Natural killer cell (primary cell): ENCODE measurements at places on chromosomes 7 and 10. TPM values are rescaled to one million over a fixed set of nuclear protein-coding genes. Genes with fewer than 3 reads are reported as not detected.

Gene RADIL
- not detected for total RNA-seq

DNA sequence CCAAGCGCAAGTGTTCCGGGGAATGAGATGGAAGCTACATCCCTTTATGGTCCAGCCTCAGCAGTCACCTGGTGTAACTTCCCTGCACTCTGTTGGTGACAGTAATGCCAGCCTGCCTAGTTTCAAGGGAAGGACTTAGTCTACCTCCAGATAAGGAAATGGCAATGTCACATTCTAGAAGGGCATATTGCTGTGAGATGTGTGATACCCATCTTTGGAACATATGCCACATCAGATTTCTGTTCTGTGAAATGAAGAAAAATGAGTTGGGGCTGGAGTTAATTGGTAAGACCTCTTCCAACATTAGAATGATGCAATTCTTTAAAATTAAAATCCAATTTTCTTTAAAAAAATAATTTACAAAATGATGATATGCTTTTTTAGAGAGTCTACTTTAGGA, 212.0 kb downstream of the LRMDA start:
- no peak for DNase-seq

Gene NPTX2
- not detected for total RNA-seq

Gene AKR1C3
- 137 TPM for total RNA-seq

DNA sequence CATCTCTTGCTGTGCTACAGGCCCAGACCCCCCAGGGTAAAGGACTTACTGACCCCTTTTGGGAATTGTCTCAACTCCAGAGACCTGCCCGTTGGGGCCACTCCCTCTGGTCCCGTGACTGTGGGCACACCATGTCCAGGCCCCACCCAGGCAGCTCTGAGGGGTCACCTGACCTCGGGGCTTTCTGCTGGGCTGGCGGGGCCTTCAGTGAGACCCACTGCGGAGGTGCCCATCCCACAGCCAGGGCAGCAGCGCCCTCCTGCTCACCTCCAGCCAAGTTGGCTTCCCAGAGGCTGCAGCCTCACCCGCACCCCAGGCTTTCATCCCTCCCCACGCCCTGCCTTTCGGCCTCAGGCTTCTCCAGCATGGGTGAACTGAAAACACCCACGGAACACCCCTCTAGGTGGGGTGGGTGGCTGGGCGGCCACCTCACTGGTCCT, 147.2 kb downstream of the DNAJB6 start:
- DNase-seq = no peak

Gene LIPN
- total RNA-seq = 0.83 TPM

- DNase-seq = no peak
Observed at GRCh38 chr7:127879942-127880341, 151.3 kb downstream of the LRRC4 start.

Gene SPOCK2
- total RNA-seq = 329 TPM

Gene WIPF3
- not detected for total RNA-seq

Gene TMEM184A
- 0.14 TPM for total RNA-seq

DNA sequence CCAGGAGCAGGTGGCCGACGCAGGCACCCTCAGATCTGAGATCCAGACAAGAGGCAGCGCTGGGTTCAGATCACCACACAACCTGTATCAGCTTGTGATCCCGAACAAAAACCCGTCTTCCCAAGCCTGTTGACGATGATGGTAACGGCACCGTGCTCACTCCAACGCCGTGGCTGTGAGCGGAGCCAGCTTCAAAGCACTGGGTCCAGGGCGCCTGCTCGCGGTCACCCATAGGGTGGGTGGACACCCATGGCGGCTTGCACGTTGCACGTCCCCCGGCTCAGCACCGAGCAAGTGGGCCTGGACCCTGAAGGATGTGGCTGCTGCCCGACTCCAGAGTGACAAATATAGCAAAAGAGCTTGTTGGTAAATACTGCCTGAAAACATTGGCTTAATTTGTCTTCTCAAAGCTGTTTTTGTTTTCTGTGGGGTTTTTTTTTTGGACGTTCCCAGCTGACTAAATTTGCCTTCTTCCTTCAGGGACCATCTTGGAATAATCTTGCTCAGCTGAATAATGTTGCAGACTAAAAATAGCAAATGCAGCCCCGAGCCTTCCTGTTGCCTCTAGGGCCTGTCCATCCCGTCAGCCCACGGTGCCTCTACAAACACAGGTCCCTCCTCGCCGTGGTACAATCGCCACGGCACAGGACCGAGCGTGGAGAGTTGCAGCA, 41.0 kb downstream of the FOXK1 start:
- DNase-seq = no peak

- DNase-seq = no peak
Observed at GRCh38 chr7:48351900-48352299, 180.6 kb downstream of the ABCA13 start.

GRCh38 chr7:142908921-142909890, 23.7 kb upstream of the TRPV6 start:
- DNase-seq = no peak

Gene TRRAP
- 62.4 TPM for total RNA-seq

Gene MOGAT3
- total RNA-seq = not detected

GRCh38 chr7:138784692-138785091, 13.1 kb upstream of the TMEM213 start:
- no peak for DNase-seq

Gene CALD1
- total RNA-seq = 1.0 TPM

DNA sequence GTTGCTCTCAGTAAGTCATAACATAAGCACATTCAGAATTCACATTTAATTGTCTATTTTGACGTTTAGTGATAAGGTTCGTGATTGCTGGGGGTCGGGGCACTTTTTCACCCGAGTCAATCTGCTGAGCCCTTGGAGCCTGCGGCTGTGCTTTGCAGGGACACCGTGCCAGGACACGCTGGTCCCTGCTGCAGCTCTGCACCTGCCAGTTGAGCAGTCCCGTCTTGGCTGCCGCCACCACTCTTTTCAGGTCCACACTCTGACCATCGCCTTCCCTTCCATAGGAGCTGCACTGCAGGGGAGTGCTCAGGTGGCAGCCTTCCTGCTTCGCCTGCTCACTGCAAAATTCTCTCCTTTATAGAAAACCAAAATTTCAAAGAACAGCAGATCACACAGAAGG, 36.4 kb downstream of the CUL1 start:
- DNase-seq = no peak

Gene VAX1
- not detected for total RNA-seq

DNA sequence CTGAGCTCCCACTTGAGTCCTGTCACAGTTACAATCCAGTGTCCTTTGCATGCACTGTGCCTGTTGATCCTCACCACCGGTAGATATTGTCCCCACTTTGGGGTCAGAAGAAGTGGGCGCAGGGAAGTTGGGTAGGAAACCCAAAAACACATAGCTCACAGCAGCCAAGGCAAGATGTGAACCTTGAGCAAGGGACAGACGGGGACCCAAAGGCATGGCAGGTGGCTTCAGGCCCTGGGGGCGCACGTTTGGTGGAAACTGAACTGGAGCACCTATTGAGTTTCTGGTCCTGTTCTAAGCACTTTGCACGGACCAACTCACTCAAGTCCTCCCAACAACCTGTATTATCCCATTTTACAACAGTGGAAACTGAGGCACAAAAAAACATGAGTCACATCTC, 82.8 kb upstream of the ZNF716 start:
- DNase-seq = no peak

GRCh38 chr7:107203607-107204006, 34.8 kb downstream of the HBP1 start:
- no peak for DNase-seq

- peak; percentile 23 for DNase-seq
Observed at GRCh38 chr7:17530741-17531421, 232.4 kb downstream of the AHR start.

DNA sequence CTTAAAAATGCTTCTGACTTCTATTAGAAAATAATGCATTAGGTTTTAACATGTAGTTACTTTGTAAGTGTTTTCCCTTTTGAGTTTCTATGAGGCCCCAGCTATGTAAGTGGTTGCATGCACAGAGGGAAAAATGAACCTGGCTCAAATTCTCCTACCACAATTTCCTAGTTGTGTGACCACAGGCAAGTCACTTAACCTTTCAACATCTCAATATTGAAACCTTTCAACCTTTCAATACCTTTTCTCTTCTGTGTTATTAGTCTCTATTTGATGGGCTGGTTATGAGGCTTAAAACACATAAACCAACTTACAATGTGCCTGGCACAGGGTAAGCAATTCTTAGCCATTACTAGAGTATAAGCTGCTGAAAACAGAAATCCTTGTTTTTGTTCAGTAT, 203.0 kb downstream of the KCND2 start:
- DNase-seq = no peak

GRCh38 chr10:78803710-78804109, 265.1 kb upstream of the ZMIZ1 start:
- DNase-seq = no peak

GRCh38 chr10:18230794-18231193, 90.6 kb downstream of the CACNB2 start:
- DNase-seq = no peak

DNA sequence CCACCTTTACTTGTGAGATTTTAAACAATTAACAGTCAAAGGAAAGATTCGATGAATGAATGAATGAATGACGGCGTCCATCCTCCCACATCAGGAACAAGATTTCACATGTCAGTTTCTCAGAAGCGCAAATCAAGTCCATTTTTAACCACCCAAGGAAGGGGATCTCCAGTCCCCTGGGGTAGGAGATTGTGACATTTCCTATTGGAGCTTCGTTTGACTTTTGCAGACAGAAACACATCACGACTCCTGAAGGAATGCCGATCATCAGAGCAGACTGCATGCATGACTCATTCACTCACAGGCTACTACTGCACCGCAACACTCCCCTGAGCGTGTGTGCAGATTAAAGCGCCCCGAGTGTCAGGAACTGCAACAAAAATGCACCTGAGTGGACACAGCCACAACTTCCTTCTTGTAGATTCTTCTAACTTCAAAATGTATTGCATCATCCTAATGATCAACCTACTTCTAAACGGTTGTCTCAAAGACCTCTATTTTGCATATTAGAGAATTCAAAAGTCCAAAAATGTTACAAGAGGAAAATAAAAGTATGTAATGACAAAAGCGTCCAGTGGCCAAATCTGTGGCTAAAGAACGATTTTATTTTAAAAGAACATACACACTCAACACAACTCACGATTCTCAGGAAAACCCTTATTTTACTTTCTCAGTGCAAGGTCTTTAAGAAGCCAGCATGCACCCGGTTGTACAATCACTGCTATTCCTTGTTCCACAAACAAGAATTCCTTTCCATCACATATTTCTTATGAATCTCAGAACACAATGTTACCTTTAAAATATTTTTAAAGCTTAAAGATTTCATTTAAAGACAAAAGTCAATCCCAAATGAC, 172.6 kb downstream of the FAM107B start:
- DNase-seq = peak; percentile 79

- no peak for DNase-seq
Observed at GRCh38 chr7:42926204-42926603, 5.8 kb downstream of the PSMA2 start.

GRCh38 chr7:158421361-158421760, 166.3 kb downstream of the PTPRN2 start:
- DNase-seq = no peak

- DNase-seq = no peak
Observed at GRCh38 chr7:39969431-39969830, 19.4 kb downstream of the CDK13 start.

DNA sequence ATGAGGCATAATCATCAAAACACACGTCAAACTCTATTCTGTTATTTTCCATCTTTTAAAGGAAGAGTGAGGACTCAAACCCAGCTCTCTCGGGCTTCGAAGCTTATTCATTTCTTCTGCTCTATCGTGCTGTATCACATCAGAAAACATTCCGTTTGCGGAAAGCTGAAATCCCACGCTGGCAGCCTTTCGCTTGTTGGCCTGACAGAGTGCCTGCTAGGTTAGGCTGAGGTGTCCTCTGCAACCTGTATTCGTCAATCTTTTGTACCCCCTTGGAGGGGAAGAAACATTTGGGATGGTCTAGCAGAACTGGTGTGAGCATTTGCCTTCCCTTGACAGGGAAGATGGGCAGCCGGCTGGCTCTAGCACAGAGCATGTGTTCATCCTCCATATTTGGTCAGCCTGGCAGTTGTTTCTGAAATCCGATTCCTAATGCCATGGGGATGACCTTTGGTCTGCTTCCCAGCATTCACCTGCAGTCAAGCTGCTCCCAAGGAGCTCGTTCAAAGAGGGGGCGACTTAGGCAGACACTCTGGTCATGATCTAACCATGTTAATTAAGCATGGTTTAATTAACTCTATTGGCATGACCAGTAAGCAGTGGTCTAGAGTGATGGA, 55.2 kb downstream of the TACC2 start:
- no peak for DNase-seq
